ENCODE measurements at places on chromosomes 11 and 22.

DNA sequence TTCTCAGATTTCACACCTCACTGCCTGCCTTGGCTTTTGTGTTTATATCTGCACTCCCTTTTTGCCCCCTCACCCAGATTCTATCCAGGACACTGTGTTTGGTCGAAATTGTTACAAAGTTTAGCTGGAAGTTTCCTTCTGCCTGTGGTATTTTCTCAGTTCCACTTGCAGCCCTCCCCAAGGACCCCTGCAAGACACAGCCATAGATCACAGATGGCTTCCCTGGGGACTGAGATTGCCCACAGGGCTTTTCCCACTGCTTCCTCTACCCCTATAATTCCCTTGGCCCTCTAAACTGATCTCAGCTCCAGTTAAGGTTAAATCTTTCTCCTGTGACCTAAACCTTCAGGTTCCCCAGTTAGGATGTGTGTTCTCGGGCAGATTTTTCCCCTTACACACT lies 146.1 kb upstream of the C11orf87 start:
- no peak for DNase-seq

GRCh38 chr11:8719211-8719649 lies 36.6 kb downstream of the RPL27A start:
- DNase-seq: no peak

DNA sequence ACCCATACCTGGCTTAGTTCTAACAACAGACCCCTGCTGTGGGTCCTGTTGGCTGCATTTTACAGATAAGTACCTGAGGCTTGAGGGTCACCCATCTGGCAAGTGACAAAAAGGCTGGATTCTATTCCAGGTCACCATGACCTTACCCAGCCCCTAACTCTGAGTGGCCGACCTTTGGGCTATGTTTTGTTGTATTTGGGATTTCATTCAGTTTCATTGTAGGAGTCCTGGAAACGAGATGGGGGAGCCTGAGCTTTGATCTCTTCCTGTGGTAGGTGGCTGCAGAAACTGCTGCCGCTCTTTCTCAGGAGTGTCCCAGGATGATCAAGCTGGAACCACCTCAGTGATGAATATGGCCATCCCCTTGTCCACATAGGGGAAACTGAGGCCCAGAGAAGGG lies 24.6 kb upstream of the YWHAH start:
- DNase-seq: no peak

GRCh38 chr22:39448205-39449054 lies 8.4 kb upstream of the MGAT3 start:
- DNase-seq: no peak

GRCh38 chr11:30113326-30113898 lies 96.6 kb upstream of the KCNA4 start:
- DNase-seq: no peak

DNA sequence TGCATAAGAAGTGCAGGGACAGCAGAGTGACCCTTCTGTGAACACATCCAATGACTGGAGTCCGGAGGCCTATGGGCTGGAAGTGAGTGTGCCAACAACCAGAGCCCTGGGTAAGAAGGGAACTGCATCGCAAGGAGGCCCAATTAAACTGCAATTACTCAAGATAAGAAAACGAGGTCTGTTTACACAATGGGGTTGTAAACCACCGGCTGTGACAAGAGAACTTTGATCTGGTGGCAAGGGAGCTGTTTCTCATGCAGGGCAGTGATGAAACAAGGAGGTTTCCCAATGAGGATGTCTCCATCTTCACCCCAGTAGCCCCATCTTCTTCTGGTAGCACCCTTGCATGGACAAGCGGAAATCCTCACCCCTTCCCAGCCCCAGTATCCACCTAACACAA lies 21.5 kb downstream of the ETS1 start:
- no peak for DNase-seq

DNA sequence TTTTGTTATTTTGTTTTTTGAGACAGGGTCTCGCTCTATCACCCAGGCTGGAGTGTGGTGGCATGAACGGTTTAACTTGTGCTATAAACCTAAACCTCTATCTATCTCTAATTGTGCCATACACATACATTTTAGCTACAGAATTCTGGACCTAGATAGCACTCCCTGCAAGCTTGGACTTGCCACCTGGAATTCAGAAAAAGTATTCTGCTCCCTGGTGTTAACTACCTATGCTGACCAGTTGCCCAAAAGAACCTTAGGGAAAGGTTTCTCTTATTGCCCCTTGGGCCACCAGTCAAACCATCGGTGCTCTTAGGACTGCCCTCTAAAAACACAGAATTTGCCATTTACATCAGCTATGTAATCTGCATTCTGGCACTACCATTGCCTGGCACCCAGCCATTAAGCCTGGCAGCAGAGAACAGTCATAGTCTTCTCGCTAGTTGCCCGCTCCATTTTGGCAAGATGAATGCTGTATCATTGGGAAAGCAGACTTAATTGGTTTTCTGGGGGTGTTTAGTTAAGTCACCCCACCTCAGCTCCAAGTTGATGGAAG lies 55.3 kb downstream of the ETS1 start:
- DNase-seq: no peak

GRCh38 chr11:2759228-2760195 lies 59.7 kb upstream of the KCNQ1OT1 start:
- no peak for DNase-seq

GRCh38 chr22:35174401-35175038 lies 82.8 kb upstream of the HMGXB4 start:
- no peak for DNase-seq

- no peak for DNase-seq
These were observed 1.4 kb upstream of the CCT8L2 start for GRCh38 chr22:16594026-16594425.

- no peak for DNase-seq
These were observed 95.4 kb upstream of the TIMP3 start for GRCh38 chr22:32706149-32706548.

GRCh38 chr11:116610190-116610589 lies 162.6 kb downstream of the BUD13 start:
- no peak for DNase-seq

DNA sequence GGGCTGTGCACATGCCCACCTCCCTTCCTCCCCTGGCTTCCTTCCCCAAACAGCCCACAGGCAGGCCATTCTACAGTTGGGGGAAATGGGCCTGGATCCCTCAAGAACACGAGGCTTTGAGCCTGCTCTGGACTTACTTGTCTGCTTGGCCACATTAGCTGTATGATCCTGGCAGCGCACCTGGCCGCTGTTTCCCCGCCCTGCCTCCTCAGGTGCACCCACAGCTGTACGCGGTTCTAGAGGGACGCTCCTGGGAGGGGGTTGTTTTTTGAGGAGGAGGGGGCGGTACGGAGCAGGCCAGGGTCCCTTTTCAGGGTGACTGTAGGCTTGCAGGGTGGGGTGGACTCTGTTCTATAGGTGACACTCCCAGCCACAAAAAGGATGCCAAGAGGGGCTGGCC lies 11.5 kb upstream of the SUN2 start:
- no peak for DNase-seq

- DNase-seq: no peak
These were observed 209.1 kb downstream of the BUD13 start for GRCh38 chr11:116563712-116564047.

DNA sequence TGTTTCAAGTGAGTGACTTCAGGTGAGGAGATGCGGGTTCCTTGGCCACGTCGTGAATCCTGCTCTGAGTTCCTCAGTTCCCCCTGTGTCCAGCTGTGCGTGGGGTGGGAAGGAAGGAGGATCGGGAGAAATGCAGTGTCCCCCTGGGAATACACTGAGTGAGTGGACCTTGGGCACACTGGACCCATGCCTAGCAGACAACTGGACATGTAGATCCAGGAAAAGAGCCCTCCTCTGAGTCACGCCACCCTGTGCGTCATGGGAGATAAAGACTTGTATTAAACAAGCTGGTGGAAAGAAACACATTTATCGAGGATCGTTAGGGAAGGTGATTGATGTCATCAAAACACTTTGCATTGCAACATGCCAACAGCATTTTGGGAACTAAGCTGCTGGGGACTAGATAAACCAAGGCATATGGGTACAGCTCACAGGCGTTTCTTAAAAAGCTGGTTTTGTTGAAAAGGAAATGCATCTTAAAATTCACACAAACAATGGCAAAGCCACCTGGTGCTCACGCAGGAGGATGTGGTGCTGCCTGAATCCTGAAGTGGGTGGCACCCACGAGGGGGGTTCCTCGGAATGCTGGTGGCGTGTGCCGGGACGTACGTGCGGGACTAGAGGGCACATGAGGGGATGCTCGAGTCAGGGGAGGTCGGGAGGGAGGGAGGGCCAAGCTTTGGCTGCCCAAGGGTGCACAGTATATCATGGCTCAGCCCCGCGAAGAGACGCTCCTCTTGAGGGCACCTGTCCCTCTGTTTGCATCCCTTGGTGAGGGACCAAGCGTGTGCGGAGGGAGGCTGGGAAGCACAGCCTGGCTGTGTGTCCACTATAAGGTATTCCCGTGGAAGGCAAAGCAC lies 303.5 kb downstream of the TBC1D22A start:
- DNase-seq: no peak

DNA sequence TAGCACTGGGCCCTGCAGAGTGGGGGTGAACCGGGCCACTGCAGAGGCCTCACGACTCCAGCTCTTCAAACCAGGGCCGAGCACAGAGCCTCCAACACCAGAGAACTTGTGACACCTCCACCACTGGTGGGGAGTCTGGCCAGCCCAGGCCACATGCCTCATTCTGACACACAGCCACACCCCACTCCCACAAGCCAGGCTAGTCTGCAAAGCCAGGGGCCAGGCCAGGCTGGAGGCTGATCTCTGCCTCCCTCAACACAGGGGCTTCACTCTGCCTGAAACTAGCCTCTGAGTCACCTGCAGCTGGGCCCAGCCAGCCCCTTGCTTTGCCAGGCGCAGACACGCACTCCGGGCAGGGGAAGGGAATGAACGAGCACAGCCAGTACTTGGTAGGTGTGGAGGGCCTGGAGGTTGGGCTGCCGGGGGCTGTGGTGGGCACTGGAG lies 102.9 kb downstream of the MED15 start:
- no peak for DNase-seq

DNA sequence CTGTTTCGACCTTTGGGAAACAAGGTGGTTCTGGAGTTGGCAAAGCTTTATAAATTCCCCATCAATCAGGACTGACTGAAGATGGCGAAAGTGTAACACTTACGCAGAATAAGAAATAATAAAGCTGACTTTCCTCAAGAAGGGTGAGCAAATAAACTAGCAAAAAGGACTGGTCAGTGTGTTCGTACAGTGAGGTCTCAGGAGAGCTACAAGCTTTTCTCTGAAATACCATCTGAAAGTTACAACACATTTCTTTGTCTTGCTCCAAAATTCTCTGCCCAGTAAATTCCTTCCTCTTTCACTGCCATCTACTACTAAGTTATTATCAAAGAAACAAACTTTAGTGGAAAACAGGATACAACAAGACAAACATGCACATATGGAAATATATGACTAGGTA lies 13.4 kb downstream of the PITPNB start:
- DNase-seq: no peak

DNA sequence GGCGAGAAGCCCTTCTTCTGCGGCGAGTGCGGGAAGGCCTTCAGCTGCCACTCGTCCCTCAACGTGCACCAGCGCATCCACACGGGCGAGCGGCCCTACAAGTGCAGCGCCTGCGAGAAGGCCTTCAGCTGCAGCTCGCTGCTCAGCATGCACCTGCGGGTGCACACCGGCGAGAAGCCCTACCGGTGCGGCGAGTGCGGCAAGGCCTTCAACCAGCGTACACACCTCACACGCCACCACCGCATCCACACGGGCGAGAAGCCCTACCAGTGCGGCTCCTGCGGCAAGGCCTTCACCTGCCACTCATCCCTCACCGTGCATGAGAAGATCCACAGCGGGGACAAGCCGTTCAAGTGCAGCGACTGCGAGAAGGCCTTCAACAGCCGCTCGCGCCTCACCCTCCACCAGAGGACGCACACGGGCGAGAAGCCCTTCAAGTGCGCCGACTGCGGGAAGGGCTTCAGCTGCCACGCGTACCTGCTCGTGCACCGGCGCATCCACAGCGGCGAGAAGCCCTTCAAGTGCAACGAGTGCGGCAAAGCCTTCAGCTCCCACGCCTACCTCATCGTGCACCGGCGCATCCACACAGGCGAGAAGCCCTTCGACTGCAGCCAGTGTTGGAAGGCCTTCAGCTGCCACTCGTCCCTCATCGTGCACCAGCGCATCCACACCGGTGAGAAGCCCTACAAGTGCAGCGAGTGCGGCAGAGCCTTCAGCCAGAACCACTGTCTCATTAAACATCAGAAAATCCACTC lies 12.2 kb downstream of the ZNF74 start:
- DNase-seq: no peak

- no peak for DNase-seq
These were observed 6.0 kb downstream of the PARVG start for GRCh38 chr22:44186737-44187136.
